ENCODE measurements at places on chromosomes 3 and 15.

DNA sequence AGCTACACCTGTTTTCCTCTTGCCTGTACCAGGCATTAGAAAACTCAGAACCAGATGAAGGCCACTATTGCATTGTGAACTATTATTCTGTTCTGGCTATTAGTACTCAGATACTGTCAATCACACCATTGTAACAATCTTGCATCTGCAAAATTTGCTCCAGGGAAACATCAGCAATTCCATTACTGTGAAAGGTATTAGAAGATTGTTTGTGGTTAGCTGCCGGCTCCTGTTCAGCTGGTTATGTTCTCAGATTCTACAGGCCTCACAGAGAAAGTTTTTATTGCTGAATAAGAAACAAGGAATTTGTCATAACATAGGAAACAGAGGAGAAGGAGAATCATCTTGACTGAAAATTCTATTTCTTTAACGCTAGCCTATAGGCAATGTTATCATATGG lies 179.9 kb downstream of the PLOD2 start:
- no peak for DNase-seq

DNA sequence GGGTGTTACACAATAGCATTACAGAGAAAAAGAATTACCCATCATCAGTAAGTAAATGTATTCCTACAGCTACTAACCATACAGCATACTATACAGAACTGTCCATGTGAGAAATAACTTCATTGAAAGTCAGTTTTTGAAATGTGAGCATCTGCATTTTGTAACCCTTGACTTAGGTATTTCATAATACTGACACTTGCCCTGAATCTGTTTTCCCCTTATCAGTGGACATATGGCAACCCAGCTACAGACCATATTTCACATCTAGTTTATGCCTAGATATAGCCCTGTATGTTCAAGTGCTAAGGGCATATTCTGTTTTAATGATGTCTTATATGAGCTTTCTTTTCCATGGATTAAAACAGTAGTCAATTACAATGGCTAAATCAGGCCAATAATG lies 297.6 kb downstream of the TBC1D5 start:
- no peak for DNase-seq

DNA sequence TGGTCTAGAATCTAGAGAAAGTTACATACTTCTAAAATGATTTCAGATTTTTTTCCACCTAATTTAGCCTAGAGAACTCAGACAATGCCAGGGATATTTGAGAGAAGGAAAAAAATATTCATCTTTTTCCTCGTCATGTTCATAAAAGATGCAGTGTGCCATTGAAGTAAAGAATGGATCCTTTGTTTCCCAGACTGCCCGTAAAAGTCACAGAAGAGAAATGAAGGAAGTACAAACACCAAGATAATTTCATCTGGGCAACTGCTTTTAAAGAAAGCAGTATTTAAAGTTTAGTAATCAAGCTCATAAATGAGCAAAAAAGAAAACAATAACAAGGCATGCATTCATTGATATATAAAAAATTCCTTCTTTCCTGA lies 47.2 kb downstream of the TTC23 start:
- no peak for DNase-seq

- no peak for DNase-seq
Measured at GRCh38 chr15:62088353-62088693, 21.5 kb downstream of the C2CD4A start.

- DNase-seq, result peak; percentile 85
Measured at GRCh38 chr3:14467814-14468620, 65.6 kb downstream of the SLC6A6 start.

GRCh38 chr3:110495201-110495927 lies 576.3 kb upstream of the NECTIN3 start:
- no peak for DNase-seq

DNA sequence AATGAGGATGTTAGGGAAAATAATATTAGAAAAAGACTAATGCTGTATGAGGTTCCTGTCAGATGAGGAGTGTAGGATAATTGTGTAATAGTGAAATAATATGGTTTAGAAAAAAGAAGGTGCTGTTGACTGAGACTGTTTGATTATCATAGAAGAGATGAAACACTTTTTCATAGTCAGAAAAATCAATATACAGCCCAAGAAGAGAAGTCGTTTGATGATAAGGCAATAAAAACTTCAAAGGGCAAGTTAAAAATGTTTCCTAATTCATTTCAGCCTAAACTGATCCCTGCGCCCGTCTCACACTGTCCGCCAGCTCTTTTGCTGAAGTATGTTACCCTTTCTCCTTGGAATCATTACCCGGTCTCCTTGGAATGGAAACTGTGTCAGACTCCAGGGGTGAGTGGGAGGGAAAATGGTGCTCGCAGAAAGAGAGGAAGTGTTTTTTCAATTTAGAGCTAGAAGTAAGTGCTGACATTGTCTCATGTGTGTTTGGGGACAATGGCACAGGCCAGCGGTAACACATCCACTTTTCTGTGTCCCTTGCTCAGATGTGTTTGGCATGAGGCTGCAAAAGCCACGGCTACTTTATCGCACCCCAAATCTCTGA lies 23.6 kb downstream of the DUT start:
- no peak for DNase-seq

- peak; percentile 26 for DNase-seq
Measured at GRCh38 chr3:15858547-15859506, 61.0 kb upstream of the ANKRD28 start.

DNA sequence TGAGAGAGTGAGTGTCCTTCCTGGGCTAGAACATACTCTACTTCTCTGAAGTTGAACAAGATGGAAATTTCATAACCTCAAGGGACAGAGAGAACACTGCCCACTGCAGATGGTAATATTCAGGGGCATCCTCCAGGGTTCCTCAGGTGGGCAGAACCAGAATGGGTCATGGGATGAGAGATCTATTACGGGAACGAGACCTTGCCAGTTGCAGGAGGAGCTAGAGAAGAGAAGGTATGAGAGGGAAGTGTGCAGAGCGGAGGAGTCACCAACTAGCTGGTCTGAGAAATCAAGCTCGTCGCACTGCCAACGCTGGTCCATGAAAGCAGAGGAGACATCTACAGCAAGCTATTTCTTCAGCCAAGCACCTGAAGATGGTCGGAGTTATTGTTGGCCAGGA lies 184.7 kb downstream of the TJP1 start:
- DNase-seq, result no peak

GRCh38 chr3:157231071-157231470 lies 71.1 kb upstream of the CCNL1 start:
- DNase-seq, result no peak

- DNase-seq, result no peak
Measured at GRCh38 chr15:62026487-62027262, 33.6 kb downstream of the VPS13C start.

DNA sequence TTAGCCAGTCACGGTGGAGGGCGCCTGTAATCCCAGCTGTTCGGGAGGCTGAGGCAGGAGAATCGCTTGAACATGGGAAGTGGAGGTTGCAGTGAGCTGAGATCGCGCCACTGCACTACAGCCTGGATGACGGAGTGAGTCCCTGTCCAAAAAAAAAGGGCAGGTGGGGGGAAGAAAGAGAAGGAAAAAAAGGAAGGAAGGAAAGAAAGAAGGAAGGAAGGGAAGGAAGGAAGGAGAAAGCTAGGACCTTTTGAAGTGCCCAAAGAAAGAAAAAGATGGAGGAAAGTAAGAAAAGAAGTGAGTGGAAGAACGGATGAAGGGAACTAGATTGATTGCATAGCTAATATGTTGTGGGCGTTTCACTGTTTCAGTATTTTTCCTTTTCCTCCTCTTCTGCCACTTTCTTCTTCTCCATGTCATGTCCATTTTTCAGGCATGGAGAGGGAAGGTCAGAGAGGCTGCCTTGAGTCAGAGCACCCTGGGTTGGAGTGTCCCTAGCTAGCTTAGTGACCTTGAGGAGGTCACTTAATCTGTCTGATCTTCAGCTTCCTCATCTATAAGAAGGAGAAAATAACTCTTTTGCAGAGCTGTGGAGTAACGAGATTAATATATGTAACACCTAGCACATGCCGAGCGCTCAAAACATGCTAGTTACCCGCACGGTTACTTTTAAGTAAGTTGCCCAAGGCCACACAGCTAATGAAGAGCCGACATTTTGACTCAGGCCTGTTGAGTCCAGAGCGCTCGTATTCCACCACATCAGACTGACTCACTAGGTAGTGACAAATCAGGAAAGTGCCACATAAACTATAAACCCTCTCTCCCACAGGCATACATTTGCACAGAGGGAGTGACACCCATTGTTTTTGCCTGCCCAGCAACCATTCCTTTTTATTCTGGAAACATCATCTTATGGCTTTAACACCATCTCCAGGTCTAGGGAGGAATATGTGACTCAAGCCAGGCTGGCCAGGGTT lies 42.2 kb downstream of the BHLHE40 start:
- no peak for DNase-seq

DNA sequence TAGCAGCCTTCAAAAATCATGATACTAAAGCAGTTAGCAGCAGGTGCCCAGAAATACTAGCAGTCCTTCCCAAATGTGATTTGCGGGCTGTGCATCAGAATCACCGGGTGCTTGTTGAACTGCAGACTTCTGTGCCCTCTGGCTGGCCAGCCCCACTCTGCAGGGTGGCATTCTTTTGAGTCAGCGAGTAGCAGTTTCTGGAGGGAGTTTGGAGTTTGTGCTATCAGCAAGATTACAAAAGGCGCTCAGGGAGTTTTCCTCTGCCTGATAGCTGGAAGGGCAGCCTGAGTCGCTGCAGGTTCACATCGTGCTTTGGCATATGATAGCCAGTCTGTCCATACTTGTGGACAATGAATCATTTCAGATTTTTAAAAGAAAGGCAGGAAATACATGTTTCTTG lies 57.6 kb downstream of the CLDN11 start:
- DNase-seq, result no peak

DNA sequence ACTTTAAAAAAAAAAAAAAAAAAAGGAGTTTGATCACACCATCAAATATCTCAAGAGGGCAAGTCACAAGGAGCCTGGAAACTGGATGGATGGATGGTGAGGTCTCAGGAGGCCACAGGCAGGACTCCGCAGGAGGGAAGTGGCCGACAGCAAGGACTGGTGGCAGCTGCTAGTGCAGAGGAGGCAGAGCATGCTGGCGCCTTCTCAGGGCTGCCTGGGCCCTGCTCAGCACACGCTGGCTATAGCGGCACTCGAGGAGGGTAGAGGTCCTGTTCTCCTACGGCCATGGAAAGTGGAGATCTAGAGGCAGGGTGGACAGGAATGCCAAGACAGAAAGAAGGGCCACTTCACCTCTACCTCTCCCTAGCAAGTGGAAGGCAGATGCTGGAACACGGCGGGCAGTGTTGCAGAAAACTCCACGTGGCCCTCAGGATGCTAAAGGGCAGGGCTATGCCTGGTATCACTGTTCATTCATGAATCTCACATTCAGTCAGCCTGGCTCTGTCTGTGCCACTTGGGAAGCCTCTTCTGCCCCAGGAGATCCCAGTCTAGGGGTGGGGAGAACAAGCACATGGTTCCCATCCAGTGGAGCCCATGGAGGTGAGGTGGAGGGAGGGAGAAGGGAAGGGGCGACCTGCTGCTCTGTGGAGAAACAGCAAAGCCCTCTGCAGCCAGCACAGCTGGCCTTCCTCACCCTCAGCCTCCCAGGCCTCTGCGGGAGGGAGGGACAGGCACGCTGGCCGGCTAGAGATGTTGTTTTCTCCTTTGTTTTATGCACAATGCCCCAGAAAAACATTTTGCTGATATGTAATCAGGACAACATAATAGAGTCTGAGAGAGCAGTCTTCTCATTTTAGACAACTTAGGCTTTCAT lies 71.0 kb downstream of the OXNAD1 start:
- no peak for DNase-seq
